ENCODE measurements at places on chromosomes 1 and 21.

- no peak for DNase-seq
Measured at GRCh38 chr1:27021354-27022031, 8.8 kb upstream of the TENT5B start.

- DNase-seq = peak; percentile 76
Measured at GRCh38 chr1:228830185-228830953, 95.1 kb downstream of the RHOU start.

- no peak for DNase-seq
Measured at GRCh38 chr1:159054427-159054826, 22.1 kb downstream of the AIM2 start.

- no peak for DNase-seq
Measured at GRCh38 chr1:2378441-2378851, 12.9 kb downstream of the MORN1 start.

DNA sequence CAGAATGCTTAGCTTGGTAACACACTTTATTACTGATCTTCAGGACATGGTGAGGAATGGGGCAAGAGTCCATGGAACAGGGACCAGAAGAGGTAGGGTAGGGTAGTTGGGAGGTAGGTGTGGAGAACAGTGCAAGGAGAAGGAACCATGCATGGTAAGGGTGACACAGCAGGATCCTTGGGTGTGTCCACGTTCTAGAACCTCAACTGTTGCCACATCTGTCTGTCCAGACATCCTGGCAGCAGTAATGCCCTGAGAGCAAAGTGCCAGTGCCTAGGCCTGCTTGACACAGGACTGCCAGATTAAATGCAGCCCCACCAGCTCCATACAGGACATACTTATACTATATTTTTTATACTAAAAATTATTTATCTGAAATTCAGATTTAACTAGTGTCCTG is 13.9 kb downstream of the DMAP1 start:
- DNase-seq = no peak

GRCh38 chr1:178196631-178197030 is 102.7 kb downstream of the RASAL2 start:
- no peak for DNase-seq

GRCh38 chr1:204493145-204493983 is 1.2 kb downstream of the PIK3C2B start:
- no peak for DNase-seq

- DNase-seq = no peak
Measured at GRCh38 chr1:207890136-207890738, 20.7 kb downstream of the CD34 start.

GRCh38 chr1:1967151-1967550 is 36.4 kb downstream of the CFAP74 start:
- DNase-seq = no peak

DNA sequence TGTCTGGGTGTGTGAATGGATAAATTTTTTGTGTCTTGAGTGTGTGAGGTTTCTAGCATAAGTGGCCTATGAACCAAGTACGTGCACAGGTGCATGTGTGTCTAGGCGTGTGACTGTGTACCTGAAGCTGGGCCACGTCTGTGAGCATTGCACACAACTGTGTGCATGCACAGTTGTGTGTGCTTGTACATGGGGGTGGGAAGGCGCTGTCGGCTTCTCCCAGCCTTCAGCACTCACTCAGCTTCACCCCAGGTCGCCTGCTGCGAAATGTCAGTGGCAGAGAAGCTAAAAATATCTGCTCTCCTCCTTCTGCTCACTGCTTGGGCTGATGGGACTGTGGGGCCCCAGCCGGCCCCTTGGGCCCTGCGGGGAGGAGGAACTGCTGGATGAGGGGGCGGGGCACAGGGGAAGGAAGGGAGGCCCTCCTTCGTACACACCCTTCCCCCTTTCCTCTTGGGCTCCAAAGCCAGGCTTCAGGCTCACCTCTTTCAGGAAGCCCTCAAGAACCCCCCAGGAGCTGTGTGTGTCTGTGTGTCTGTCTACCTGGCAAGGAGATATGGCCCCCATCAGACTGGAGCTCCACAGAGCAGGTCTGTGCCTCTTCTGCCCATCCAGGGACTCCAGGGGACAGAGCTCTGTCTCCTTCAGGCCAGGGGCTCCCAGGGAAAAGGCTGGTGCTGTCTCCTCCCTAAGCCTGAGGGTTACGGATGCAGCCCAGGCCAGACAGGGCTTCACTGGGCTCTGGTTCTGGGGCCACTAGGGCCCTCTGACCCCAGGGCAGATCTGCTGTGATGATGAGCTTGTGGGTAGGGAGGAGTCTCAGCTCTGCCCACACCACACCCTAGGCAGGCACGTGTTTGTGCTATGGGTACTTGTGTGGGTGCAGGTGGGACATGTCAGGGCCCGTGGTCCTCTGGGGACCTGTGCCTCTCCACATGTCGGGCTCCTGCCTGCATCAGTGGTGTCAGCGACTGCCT is 35.6 kb upstream of the WASF2 start:
- DNase-seq = no peak

DNA sequence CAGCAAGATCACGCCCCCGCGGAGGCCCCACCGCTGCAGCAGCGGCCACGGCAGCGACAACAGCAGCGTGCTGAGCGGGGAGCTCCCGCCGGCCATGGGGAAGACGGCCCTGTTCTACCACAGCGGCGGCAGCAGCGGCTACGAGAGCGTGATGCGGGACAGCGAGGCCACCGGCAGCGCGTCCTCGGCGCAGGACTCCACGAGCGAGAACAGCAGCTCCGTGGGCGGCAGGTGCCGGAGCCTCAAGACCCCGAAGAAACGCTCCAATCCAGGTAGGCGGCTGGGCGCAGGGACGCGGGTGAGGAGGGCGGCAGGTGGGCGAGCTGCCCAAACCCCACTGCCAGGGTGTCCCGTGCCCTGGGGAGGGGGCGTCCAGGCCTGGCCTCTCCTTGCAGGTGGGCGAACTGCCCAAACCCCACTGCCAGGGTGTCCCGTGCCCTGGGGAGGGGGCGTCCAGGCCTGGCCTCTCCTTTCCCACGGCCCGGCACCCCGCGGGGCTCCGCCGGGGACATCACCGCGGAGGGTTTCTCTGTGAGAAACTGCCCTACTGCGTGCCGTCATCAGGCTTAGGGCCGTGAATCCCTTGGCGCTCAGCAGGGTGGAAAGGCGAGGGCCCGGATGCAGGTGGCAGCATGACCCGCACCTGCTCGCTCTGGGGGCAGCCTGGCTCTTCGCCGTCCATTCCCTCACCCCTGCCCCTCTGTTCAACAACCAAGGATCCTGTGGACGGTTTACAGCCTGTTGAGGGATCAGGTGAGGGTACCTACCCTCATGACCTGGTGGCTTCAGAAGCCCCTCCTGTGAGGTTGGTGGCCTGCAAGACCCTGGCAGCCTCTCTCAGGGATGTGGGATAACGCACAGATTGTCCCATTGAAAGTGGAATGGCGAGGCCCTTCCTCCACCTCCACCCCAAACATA is 534.0 kb downstream of the KIF26B start:
- DNase-seq = no peak

GRCh38 chr1:25001125-25001915 is 71.2 kb upstream of the RUNX3 start:
- DNase-seq = no peak

GRCh38 chr1:176745945-176746344 is 283.0 kb downstream of the PAPPA2 start:
- DNase-seq = no peak

- no peak for DNase-seq
Measured at GRCh38 chr1:248852481-248853405, 6.1 kb downstream of the ZNF692 start.

- DNase-seq = no peak
Measured at GRCh38 chr1:6909401-6909800, 124.1 kb downstream of the CAMTA1 start.

- no peak for DNase-seq
Measured at GRCh38 chr1:27299385-27300271, 22.3 kb upstream of the TMEM222 start.

DNA sequence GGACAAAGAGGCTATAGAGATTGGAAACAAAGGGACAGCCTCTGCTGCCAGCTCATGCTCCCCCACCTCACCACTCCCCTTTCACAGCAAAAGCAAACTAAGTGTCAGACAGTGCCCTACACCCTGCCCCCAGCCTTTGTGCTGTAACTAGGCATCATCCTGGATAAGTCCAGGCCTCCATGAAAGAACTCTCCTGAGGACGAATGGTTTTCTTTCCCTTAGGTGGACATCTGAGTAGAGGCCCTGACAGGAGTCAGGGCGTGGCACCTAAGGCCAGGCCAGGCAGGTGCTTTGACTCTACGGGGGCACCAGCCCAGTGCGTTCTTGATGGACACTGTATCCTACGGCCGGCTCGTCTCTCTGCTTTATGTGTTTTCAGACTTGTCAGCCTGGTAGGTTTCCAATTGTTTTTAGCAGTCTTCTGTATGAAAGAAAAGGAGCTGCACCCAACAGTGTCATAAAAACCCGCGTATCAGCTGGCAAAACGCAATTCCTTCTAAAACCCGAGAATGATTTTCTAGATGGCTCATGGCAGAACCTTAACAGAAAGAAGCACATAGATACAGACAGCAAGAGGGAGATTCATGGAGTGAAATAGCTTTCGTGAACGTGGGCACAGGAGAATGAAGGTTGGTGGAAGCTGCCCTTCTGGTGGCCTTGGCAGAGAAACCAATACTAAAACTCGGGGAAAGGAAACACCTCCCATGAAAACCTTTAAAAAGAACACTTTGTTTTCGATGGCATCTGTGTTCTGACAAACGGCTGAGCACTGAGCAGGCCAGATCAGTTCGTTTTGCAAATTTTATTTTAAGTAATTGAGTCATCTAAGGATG is 51.7 kb upstream of the AJAP1 start:
- no peak for DNase-seq

DNA sequence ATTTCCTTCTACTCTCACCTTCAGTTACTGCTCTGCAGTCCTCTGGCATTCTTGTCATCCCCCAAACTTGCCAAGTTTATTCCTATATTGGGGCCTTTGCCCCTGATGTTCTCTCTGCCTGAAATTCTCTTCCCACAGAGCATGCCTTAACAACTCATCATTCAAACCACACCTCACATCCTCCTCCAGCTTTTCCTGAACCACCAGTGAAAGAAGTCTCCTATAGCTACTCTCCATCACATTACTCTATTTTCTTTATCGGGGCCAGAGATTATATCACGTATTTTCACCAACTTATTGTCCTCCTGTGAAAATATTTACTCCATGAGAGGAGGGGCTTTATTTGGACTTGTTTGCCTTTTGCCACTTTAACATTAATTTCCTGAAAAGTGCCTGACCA is 32.1 kb downstream of the EXTL2 start:
- no peak for DNase-seq

GRCh38 chr1:160739098-160739511 is at the start of gene SLAMF7:
TSS of gene SLAMF7 (plus strand) at chr1:160739247. CDS start at chr1:160739302, 55 bp downstream.
- DNase-seq = no peak

- no peak for DNase-seq
Measured at GRCh38 chr1:24275510-24275909, 43.6 kb upstream of the GRHL3 start.

GRCh38 chr1:17728123-17728712 is 26.9 kb upstream of the ACTL8 start:
- no peak for DNase-seq

- DNase-seq = no peak
Measured at GRCh38 chr1:14106126-14106525, 406.1 kb downstream of the PRDM2 start.

DNA sequence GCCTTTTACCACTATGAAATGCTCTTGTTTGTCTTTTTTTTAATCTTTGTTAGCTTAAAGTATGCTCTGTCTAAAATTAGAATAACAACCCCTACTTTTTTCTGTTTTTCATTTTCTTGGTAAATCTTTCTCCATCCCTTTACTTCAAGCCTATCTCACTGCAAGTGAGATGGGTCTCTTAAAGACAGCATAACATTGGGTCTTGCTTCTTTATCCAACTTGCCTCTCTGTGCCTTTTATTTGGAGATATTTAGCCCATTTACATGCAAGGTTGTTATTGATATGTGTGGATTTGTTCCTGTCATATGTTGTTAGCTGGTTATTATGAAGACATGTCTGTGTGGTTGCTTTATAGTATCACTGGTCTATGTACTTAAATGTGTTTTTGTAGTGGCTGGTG is 41.3 kb upstream of the SSX2IP start:
- DNase-seq = no peak

DNA sequence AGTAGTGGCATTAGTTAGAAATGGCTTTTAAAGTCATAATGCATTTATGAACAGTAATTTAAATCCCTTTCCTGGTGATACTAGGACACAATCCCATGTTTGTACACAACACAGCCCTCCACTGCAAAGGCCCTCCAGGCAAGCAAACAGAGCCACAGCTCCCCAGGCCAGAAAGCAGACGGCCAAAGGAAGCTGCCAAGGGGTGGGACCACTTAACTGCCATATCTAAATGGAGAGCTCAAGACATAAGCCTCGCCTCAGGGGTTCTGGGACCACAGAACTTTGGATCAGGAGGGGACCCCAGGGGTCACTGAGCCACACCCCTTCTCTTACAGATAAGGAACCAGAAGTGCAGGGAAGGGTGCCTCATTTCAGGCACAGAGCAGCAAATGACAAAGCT is 189.7 kb downstream of the KCNH1 start:
- DNase-seq = no peak

DNA sequence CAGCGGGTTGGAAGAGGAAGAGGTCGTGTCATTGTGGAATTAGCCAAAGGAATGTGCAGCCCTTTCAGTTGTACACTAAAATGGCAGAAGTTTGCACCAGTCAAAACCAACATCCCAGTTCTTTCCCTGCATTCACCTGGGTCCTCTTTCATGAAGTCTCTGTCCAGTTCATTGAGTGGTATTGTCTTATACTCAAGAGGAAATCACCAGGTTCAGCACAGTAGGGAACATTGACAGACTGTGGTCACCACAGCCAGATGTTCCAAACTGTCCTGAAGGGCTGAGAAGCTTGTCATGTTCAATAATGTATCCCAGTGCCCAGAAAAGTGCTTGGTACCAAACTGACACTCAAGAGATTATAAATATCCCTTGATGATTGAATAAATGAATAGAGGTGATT is 131.6 kb downstream of the GLUL start:
- no peak for DNase-seq

- no peak for DNase-seq
Measured at GRCh38 chr1:50915621-50916020, 44.4 kb downstream of the FAF1 start.

DNA sequence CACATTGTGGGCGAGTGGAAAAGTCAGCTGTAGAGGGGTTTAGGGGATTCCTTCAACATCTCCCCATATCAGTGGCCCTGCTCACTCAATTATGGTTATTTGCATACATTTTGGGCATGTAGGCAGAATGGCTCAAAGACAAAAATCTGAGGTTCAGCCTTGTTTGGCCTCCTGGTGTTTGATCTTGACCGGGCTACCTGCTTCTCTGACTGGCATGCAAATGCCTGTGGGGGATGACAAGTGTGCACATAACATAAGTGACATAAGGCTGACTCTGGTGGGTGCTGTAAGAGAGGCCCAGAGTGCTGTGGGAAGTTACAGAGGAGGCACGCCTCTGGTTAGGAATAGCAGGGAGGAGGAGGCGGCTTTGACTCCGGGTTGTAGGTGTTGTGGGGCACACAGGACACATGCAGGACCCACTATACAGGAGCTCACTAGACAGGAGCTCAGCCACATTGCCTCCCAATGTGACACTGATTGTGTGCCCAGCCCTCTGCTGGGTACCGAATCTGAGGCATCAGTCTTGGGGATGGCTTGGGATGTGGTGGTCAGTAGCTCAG is 29.4 kb upstream of the IL19 start:
- no peak for DNase-seq
